ENCODE measurements at places on chromosomes 12 and 14.

- DNase-seq, result peak; percentile 55
Measured at GRCh38 chr14:59161561-59162175, 26.8 kb upstream of the DAAM1 start.

- no peak for DNase-seq
Measured at GRCh38 chr12:111270774-111271173, 98.1 kb downstream of the PHETA1 start.

DNA sequence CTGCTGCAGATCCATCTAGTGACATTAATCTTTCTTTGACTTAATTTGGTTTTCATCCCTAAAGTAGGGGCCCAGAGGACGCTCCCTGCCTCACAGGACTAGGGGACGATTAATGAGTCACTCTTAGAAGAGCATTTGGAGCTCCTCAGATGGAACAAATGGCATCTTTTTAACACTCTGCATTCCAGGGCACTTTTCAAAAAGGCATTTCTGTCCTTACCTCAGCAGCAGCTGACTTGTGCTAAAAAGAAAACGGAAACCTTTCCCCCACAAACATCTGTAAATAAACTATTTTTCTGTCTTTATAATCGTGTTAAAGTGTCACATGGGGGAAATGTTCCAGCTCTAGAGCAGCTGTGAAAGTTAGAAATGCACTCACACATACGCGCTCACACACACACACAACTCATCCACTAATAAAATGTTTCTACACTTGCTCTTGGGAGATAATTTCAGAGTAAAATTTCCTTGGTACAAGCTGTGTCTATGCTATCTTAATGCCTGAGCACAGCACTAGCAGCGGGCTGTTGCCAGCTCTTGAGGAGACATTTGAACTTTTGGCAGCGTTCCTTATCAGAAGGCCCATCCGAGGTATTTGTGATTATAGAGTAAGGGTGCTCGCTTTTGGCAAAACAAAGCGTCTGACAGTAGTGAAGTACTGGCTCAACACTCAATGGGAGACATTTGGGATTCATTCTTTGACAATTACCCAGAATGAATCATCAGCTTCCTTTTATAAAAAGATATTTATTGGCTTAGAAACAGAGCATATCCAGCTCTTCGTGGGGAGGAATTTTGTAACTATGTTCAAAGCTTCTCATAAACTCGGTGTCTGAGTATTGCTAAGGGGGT, 141.3 kb downstream of the PLXNC1 start:
- DNase-seq, result no peak

- DNase-seq, result peak; percentile 98
Measured at GRCh38 chr12:121128908-121129810, 3.5 kb upstream of the P2RX7 start.

- DNase-seq, result no peak
Measured at GRCh38 chr12:85350356-85350755, 70.3 kb downstream of the ALX1 start.

- peak; percentile 32 for DNase-seq
Measured at GRCh38 chr14:69408331-69408960, 10.0 kb downstream of the SLC39A9 start.

GRCh38 chr12:90964616-90965015, 9.6 kb upstream of the CCER1 start:
- no peak for DNase-seq

DNA sequence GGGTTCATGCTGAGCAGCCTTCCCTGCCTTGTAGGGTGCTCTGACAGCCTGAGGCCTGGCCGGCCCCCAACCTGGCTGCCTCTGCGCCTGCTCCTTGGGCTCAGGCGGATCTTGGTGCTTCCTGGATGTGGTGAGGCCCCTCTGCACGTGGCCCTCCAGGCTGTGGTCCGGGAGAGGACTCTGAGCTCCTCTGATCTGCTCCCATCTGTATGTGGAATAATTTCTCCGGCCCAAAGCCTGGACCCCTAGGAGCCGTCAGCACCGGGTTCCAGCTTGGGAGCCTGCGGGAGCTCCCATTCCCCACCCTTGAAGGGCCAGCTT, 21.3 kb upstream of the EIF2B2 start:
- no peak for DNase-seq

GRCh38 chr14:103104654-103105452, 10.3 kb downstream of the EXOC3L4 start:
- peak; percentile 60 for DNase-seq

GRCh38 chr14:53696217-53696965, 260.2 kb downstream of the BMP4 start:
- no peak for DNase-seq

GRCh38 chr12:131313635-131314034, 359.9 kb downstream of the ADGRD1 start:
- DNase-seq, result no peak

- DNase-seq, result peak; percentile 90
Measured at GRCh38 chr14:102235275-102235897, 69.6 kb downstream of the MOK start.

GRCh38 chr14:24368562-24369252, 723 bp downstream of the NFATC4 start:
- peak; percentile 63 for DNase-seq

- no peak for DNase-seq
Measured at GRCh38 chr12:29023436-29024076, 125.5 kb upstream of the FAR2 start.

DNA sequence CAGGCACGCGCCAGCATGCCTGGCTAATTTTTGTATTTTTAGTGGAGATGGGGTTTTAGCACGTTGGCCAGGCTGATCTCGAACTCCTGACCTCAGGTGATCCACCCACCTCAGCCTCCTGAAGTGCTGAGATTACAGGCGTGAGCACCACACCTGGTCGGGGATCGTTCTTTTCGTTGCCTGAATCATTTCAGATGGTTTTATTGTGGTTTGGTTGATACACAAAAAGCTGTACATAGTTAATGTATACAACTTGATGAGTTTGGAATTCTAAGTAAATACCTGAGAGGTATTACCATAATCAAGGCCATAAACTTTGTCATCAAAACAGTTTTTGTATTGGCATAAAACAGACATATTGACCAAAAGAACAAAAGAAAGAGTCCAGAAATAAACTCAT, 63.3 kb downstream of the RIC8B start:
- DNase-seq, result no peak

DNA sequence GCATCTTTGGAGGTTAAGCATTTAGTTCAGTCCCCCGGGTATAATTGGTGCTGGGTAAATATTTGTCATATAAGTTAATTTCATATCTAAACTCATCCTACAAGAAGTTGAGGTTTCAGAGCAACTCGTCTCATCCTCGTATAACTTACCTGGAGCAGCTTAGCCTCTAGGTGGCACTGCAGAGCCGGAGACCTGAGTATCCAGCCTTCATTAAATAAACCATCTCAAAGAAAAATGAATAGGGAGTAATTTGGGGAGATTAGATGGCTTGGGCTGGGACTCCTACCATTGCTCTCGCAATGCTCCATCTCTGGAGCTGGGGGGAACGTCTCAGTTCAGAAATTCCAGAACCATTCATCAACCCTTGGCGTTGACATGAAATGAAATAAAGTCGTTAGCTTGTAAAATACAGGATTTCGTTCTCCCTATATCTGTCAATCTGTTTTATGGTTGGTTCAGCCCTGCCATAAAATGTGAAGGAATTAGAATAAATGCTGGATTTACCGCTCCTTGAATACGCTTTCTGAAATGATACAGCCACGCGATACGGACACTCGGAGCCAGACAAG, 122.9 kb upstream of the TMEM132D start:
- peak; percentile 58 for DNase-seq

GRCh38 chr12:93317227-93317626, 60.5 kb upstream of the NUDT4 start:
- peak; percentile 70 for DNase-seq

- no peak for DNase-seq
Measured at GRCh38 chr14:95387826-95388445, 68.2 kb upstream of the CLMN start.

DNA sequence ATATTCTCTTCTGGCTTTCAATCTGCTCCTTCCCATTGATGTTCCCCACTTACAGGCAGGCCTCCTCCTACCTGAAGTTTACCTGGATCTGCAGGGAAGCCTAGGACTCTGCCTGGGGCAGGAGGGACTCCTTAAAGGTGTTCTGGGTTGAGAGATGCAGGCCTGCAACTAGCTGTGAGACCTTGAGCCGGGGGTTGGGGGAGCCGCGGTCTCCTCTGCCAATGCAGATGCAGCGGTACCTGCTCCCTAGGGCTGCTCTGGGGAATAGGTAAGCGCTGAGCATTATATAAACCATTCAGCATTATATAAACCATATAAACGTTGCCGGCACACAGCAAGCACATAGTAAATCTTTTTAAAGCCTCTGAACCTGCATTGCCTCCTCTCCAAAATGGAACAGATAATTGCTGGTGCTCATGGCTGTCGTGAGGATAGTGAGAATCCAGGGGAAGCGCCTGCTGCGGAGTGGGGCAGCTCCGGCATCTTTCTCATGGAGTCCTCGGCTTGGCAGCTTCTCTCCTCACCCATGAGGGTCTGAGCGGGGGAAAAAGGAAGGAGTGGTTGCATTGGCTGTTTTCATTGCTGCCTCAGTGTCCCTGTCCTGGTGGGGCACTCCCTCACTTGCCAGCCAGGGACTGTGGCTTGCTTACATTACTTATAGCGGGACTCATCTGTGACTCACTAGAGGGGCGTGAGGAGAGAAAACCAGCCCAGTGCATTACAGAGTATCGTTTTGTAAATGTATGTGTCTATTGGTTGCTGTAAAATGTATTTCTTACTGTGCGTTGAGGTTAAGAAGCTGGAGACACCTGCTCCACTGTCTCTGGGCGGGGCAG, 12.5 kb upstream of the KRT80 start:
- peak; percentile 46 for DNase-seq

- DNase-seq, result peak; percentile 24
Measured at GRCh38 chr14:64388533-64389285, 556 bp downstream of the MTHFD1 start.

GRCh38 chr12:3496957-3497356, 6.0 kb downstream of the PRMT8 start:
- no peak for DNase-seq

DNA sequence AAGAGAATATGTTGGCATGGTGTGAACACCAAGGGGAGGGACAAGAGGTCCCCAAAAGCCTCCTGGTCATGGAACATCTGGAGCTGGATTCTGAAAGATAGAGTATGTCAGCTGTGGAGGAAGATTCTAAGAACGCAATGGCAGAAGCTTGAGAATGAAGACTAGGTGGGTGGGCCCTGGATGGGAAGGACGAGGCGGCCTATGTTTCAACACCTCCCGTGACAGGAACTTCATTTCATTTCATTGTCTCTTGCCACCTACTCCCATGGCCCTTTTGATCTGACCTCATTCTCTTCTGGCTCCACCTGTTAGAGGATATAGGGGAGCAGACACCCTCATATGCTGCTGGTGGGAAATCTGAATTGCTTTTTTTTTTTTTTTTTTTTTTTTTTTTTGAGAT, 3.3 kb downstream of the UNG start:
- DNase-seq, result no peak

DNA sequence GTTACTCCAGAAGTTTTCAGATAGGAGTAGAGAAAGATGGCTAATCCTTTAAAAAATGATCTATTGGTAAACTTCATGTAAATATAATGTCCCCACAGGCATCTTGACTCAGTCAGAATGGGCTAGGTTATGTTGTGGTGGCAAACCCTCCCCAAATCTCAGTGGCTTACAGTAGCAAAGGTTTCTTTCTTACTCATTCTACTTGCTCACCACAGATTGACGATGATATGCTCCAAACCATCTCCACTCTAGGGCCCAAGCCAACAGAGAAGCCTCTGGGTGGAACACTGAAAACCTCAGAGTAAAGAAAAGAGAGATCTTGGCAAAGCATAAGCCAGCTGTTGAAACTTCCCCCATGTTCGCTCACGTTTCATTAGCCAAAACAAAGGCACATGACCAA, 146.4 kb downstream of the EMP1 start:
- DNase-seq, result no peak

- DNase-seq, result peak; percentile 14
Measured at GRCh38 chr12:71684081-71684480, 1.8 kb upstream of the TMEM19 start.

DNA sequence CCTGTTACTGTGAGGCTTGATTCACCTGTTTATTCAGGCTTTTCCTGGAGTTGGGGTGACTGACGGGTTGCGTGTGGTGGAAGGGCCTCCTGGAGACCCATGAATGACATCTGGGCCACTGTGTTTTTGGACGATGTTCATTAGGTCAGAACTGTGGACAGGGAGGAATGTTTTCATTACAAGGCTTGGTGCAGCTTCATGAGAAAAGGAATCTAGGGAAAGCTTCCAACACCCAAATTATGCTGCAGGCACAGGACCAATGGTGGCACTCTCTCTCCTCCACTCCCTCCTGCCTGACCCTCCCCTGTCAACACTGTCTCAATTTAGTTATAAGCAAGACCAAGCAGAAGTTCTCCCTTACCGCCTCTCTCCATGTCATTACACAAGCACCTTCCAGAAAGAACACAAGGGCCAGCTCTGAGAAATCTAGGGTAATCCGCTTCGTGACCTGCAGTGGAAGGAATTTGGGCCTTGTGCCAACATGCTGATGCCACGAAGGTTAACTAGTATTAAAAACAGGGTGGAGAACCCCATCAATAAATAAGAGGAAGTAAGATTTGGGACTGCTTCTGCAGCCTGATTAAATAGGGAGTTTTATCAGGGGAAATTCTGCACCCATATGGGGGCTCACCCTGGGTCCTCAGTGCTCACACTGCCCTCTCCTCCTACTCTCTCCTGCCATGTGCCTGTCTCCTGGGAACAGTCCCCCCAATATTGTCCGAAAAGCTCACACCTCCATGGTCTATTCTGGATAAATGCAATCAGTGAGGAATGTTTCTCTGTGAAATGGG, 200.3 kb downstream of the KTN1 start:
- DNase-seq, result no peak

DNA sequence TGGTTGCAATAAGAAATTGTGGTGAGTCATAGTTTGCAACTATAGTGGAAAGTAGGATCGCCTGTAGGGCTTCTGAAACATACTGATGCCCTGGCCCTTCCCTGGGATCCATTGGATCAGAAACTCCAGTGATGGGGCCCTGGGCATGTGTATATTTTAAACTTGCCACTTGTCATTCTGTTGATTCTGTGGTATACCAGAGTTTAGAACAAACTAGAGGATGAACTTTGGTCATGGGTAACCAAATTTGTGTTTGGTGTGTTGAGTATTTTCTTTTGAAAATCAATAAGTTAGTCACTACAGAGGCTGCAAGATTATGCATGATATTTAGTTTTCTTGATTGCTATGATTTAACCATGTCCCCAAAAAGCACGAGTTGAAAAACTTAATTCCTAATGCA, 142.2 kb downstream of the SLC15A5 start:
- DNase-seq, result no peak

DNA sequence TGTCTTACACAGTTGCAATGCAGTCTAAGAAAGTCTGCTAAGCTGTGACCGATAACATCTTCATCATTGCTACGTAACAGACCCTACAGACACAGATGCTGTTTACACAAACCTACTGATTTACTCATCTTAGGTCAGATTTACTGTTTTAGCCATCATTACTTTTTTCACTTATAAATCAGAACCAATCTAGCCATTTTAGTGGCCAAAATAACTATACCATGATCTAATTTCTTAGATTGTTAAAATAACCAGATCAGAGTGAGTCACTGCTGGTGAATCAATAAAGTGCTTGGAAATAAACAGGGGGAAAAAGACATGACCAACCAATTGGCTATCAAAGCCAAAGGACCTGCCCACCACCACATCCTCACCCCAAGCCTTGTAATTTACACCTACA, 57.0 kb upstream of the FOXN3 start:
- no peak for DNase-seq

All from NB4 (cell line).